Muscle of arm (tissue), 14 donors: ENCODE measurements at places on chromosomes 11 and 22.

- DNase-seq = no peak
These were observed 314.4 kb downstream of the CASP12 start for GRCh38 chr11:104583857-104584256.

DNA sequence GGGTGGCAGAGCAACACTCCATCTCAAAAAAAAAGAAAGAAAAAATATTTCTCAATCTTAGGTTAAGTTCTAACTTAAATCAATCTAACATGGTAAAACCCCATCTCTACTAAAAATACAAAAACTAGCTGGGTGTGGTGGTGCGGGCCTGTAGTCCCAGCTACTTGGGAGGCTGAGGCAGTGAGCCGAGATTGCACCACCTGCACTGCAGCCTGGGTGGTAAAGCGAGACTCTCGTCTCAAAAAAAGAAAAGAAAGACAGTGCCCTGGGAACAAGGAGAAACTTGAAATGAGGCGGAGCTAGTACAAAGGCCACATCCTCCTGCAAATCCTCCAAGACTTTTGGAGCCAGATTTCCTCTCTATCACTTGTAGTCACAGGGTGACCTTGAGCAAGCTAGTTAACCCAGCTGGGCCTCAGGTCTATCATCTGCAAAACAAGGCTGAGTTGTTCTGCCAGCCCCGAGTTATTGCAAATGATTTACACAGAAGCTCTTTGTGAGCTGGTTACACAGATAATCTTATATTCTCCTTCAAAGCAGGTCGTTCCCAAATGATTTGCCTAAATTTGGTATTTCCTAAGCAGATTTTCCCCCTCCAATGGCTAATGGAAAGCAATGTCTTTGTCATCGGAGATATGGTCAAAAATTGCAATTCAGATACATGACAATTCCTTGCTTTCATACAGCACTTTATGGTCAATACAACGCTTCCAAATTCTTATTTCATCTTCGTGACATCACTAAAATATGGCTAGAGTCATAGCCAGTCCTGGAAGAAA, 1.9 kb downstream of the ANKRD54 start:
- DNase-seq = no peak

DNA sequence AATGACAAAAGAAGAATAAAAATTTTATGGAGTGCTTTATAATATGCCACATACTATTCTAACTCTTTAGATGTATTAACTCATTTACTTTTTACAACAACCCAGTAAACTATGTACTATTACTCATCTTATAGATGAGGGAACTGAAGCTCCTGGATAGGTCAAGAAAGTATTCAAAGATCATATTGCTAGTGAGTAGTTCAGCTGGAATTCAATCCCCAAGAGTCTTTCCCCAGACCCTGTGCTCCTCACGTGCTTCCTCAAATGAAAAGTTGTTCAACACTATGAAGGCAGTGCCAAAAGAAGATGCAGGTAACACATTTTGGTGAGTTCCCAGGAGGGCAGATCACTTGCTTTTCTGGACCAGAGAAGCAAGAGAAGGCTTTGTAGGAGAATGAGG, 46.8 kb downstream of the BTG4 start:
- DNase-seq = no peak

- DNase-seq = no peak
These were observed 18.2 kb downstream of the IFT27 start for GRCh38 chr22:36757668-36758211.

GRCh38 chr11:31160504-31161422, 208.8 kb downstream of the DCDC1 start:
- DNase-seq = no peak

DNA sequence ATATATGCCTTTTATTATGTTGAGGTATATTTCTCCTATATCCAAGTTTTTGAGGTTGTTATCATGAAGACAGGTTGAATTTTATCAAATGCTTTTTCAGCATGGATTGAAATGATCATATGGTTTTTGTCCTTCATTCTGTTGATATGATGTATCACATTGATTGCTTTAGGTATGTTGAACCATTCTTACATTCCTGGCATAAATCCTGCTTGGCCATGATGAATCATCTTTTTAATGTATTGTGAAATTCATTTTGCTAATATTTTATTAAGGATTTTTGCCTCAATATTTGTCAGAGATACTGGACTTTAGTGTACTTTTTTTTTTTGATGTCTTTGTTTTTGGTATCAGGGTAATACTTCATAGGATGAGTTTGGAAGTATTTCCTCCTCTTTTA, 283.8 kb upstream of the C11orf87 start:
- DNase-seq = no peak

DNA sequence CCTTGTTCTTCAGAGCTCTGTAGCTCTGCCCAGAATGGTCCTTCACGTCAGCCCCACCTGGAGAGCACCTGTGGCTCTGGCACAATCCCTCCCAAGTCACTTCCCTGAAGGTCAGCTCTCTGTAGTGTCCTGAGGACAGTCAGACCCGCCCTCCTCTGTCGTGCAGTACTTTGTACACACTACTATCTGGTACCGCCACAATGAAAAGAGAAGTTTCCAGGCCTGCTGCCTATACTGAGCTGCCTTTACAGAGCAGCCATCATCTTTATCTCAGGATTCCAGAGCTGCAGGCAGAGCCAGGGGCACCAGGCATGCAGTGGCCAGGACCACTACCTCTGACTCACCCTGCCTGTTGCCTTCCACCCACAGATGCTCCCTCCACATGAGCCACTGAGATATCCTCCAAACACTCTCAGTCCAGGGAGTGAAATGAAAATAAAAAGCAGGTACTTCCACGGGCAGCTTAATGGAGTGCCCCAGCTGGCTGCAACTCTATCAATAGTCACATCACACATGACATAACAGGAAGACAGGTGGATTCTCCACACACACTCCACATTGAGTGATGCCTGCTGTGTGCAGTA, 7.3 kb downstream of the PACSIN2 start:
- DNase-seq = no peak

- DNase-seq = peak; percentile 29
These were observed 26.4 kb upstream of the CD5 start for GRCh38 chr11:61075891-61076290.

- peak; percentile 76 for DNase-seq
These were observed 349.9 kb upstream of the ANO3 start for GRCh38 chr11:25981998-25982397.

DNA sequence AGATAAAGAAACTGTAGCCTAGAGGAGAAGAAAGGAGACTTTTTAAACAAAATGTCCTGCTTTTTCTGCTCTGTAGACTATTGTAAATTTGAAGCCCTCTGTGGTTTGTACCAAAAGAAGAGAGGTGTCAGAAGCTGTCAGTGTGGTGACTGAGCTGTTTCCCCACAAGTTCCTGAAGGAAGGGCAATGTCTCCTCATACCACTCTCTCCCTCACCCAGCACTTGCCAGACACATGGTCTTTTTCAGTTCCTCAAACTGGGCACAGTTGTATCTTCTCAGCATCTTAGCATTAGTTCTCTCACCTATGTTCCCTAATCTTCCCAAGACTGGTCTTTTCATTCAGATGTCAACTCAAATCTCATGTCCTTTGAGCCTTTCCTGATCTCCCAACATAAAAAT, 4.3 kb downstream of the BCO2 start:
- DNase-seq = no peak

- no peak for DNase-seq
These were observed 2.5 kb downstream of the KRTAP5-4 start for GRCh38 chr11:1619449-1619848.

DNA sequence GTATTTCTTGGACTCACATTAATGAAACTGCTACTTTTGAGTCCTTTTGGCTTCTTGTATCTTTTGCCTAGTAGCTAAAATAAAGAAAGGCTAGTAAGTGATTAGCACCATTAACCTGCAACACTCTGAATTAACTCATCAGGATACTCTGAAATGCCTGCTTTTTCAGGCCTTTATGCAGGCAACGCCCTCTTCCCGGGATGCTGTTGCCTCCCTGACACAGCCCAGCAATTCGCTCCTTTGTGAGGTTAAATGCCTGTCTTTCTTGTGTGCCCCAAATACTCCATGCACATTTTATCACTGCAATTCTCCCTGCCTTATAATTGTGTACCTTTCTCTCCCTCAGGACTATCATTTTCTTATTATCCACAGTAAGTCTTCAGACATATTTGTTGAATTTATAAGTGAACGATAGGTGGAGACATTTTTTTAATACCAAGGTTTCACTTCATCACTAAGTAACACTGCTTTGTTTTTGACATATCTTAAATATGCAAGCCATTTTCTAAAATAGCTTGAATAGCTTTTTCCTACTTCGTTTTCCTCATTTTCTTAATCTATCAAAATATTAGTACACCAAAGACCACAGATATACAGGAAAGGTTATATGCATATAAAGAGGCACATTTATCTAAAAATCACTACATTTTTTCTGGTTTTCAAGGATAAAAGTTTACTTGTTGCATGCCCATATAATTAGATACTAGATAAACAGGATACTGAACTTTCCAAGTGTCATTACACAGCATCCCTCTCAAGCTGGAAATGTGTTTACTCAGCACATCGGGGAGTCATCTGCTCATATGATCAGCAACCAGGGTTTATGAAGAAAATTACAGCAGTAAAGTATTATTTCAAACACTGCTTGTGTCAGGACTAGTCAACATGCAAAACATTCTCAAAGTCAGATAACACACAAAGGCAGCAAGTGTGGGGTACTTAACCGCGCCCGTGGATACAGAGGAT, 48.5 kb upstream of the DDI1 start:
- DNase-seq = no peak

DNA sequence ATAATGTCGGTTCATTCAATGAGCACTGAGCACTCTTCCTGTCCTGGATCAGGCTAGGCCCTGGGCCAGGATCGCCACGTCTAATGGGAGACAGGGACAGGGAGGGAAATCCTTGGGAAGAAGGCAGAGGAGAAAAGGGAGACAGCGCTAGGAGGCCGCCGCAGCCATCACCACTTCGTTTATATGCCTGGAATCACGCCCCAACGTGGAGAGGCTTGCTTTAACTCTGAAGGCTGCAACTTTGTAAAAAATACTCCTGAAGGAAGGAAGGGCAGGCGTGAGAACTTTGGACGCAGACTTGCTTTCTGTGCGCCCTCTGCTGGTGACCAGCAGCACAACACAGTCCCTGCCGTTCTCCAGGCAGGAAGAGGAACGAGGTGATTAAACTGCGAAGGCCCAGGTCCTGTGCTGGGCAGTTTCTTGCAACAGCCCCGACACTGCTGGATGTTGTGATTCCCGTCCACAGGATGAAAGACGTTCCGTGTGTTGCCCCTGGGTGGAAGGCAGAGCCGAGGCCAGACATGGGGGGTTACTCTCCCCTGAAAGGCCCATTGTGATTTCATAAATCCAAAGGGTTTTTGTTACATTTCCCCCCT, 22.1 kb downstream of the RIBC2 start:
- peak; percentile 91 for DNase-seq

DNA sequence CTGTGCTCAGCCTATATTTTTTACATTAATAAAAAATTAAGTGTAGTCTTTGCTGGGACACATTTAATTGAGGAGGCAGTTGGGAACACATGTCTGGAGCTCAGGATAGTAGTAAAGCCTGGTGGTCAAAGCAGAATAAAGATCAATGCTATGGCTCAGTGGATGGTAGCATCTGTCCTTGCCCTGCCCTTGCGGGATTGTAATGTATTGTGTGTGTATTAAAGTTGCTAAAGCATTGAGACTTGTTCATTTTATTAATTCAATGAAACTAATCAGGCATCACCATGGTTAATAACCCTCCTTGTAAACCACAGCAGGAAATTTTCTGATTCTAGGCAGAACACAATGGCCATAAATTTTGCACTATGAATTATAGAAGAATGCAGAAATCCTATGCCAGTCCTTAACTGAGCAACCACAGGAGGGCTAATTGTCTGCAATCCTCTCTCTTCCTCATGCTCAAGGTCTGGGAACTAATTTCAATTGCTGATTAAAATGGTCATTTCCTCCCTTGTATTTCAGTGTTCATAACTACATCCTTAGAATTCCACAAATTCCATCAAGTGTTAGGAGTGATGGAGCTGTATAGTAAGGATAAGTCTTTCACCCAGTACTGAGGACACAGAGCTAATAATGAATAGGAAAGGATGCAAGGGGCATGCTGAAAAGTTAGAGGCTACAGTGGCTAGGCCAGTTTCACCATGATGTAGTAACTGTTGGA, 403.2 kb upstream of the DDI1 start:
- no peak for DNase-seq

GRCh38 chr11:133952199-133953190, 4.3 kb downstream of the IGSF9B start:
- no peak for DNase-seq

GRCh38 chr11:79615425-79615824, 174.6 kb upstream of the TENM4 start:
- DNase-seq = no peak

DNA sequence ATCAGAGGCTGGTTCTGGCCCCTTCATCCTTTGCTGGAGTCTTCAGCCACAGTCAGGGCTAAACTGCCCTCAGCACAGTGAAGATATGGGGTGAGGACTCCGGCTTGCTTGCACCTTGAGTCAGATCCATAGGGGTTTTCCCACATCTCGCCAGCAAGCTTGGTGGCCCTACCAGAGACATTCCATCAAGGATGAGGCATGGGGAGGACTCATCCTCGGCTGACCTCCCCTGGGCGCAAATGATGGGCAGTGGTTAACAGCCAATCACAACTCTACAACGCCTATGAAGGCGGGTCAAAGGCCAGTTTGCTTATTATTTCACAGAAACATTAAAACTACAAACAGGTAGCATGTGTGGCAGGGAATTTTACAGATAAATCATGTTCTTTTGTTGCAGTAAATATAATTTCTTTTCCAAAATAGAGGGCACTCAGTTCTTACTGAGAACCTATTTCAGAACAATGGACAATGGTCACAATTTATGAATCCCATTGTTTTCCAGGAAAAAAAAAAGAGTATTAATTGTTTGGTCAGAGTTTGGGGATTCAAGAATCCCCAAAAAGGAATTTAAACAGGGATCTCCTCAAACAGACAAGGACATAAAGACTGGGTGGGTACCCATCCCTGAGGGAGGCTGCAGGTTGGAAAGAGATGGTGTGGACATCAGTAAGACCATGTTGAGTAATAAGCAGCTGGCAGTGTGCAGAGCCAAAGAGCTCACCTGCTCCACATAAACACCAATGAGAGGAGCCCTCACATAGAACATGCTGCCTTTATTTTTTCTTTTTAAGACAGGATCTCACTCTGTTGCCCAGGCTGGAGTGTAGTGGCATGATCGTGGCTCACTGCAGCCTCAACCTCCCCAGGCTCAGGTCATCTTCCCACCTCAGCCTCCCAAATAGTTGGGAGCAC, 14.8 kb downstream of the PLAAT3 start:
- no peak for DNase-seq

GRCh38 chr22:44438056-44438455, 60.0 kb downstream of the RTL6 start:
- no peak for DNase-seq

DNA sequence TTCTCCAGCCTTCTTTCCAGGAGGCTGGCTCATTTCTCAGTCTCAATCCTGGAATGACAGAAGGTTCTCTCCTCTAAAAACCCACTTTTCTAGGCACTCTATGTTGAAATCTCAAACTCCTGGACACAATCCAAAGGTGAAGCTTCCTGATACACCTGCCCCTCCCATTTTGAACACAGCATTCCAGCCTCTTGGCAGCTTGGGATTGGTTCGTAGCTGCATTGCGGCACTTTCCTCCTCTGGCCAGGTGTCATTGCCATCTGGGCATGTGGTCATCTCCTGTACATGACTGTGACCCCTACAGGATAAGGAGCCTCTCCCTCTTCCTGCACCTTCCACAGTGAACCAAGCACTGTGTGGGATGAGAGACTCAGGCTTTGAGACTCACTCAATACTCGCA, 230.2 kb upstream of the B3GAT1 start:
- no peak for DNase-seq

- no peak for DNase-seq
These were observed 57.5 kb downstream of the CACNA1I start for GRCh38 chr22:39627865-39628562.

- no peak for DNase-seq
These were observed 14.7 kb upstream of the SULT4A1 start for GRCh38 chr22:43876866-43877509.

GRCh38 chr11:69981119-69981784, 96.9 kb upstream of the ANO1 start:
- DNase-seq = no peak
